NCI-H446 (cell line): ENCODE measurements at places on chromosomes 6 and 20.

DNA sequence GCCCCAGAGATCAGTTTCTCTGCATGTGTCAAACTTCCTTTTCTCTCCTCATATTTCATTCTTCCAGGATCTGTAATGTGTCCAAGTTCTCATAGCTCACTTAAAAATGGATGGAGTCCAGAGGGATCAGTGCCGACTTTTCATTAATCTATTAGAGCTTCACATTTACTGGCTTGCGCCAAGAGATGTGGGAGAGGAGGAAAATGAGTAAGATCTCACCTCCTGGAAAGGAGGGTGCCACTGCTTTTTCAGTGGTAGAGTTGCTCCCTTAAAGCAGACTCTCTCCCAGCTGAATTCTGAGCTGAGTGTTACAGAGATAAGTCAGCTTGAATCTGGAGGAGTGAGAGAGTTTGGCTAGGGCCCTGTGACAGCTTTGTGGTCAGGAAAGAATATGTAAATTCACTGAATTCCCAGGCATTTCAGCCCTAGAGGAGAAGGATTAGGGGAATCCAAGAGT, 175.9 kb downstream of the SOX4 start:
- peak; percentile 93 for DNase-seq

- no peak for DNase-seq
Measured at GRCh38 chr6:26016963-26017631, 54.5 kb downstream of the TRIM38 start.

- DNase-seq, result no peak
Measured at GRCh38 chr20:64064145-64064698, 1.2 kb downstream of the TCEA2 start.

DNA sequence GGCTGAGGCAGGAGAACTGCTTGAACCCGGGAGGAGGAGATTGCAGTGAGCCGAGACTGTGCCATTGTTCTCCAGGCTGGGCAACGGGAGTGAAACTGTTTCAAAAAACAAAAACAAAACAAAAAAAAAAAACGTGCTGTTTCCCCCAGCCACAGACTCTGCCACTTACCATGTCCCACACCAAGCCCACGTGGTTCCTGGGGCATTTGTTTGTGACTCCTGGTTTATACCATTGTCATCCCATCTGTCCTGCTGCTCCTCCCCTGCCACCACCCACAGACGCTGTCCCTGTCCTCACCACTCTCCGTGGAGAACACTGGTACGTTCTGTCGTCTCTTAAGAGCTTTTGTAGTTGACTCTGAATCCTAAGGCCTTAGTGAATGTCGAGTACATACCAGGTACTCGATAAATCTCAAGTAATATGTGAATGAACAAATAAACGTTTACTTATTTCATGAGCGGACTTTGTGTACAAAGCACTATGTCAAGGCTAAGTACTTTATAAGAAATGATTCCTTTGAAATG, 48.0 kb upstream of the KIF13A start:
- no peak for DNase-seq

DNA sequence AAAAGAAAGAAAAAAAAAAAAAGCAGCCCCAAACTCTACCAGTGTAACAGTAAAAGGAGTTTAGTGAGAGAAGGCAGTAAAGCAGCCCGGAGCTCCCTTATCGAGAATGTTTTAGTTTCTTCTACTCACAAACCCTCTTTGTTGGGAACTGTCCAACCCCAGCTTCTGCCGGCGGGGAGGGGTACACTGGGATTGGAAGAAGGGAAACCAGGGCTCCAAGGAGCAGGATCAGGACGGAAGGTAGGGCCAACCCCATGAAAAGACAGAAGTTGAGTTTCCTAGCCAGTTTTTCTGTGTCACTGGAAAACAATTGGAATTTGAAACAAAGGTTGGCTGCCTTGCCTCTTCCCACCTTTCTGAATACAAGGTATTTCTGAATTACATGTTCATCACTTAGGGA, 66.0 kb downstream of the KIZ start:
- no peak for DNase-seq
